ENCODE measurements at places on chromosomes 12 and 14. TPM values are rescaled to one million over a fixed set of nuclear protein-coding genes. Genes with fewer than 3 reads are reported as not detected.

HOXC6 gene
- total RNA-seq, result not detected

LIMA1 gene
- 19.0 TPM for total RNA-seq

NACA gene
- 920 TPM for total RNA-seq

GRCh38 chr12:105220150-105220928 lies 15.6 kb downstream of the APPL2 start:
- H3K36me3 ChIP-seq, result peaks cover 77% of the 10 kb centered on the region
- H3K4me1 ChIP-seq, result no peaks in the 10 kb centered on the region
- H3K27ac ChIP-seq, result no peak overlapping the region
- DNase-seq, result no peak
- no peaks in the 10 kb centered on the region for H3K27me3 ChIP-seq
- no peak overlapping the region for H3K4me3 ChIP-seq

- no peak overlapping the region for H3K27ac ChIP-seq
- H3K36me3 ChIP-seq, result no peaks in the 10 kb centered on the region
- H3K4me1 ChIP-seq, result no peaks in the 10 kb centered on the region
- H3K27me3 ChIP-seq, result peaks cover 25% of the 10 kb centered on the region
- H3K4me3 ChIP-seq, result no peak overlapping the region
- DNase-seq, result no peak
Measured at GRCh38 chr14:95185033-95185766, 27.9 kb upstream of the DICER1 start.

- H3K36me3 ChIP-seq, result no peaks in the 10 kb centered on the region
- no peak overlapping the region for H3K27ac ChIP-seq
- H3K4me1 ChIP-seq, result no peaks in the 10 kb centered on the region
- DNase-seq, result no peak
- H3K27me3 ChIP-seq, result no peaks in the 10 kb centered on the region
Measured at GRCh38 chr14:72565917-72566316, 328.0 kb downstream of the DPF3 start.

DNA sequence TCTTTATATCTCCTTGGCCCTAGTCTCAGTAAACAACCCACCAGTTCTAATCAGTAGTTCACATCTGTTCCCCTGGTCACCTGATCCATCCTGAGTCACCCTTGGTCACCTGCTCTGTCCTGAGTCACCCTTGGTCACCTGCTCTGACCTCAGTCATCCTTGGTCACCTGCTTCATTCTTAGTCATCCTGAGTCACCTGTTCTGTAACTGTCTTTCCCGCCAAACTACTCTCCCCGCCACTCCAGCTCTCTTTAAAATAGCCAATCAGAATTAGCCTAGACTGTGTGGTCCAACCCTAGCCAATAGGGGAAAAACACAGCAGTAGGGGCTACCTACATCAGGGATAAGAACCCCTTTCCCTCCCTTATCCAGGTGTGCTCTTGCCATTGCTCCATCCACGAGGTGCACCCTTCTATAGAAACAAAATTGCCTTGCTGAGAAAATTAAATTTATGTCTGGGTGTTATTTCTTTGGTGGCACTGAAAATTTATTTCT lies 245.4 kb upstream of the DIO3 start:
- H3K4me3 ChIP-seq, result no peak overlapping the region
- H3K4me1 ChIP-seq, result no peaks in the 10 kb centered on the region
- DNase-seq, result no peak
- no peak overlapping the region for H3K27ac ChIP-seq

DNA sequence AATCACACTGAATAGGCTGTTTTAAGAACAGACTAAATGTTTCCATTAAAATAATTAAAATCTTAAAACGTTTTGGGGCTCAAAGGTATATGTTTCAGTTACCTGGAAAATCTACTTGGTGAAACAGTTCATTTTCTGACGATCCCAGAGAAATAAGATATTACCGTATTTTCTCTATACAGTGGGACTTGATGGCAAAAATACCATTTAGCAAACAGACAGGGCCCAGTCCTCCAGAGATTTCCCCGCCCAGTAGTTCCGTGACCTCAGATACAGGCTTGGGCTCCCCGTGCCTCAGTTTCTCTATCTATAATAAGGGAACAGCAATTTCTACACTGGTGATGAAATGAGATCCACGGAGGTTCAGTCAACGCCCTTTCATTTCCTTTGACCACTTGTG lies 304.4 kb downstream of the VRK1 start:
- H3K36me3 ChIP-seq, result no peaks in the 10 kb centered on the region
- DNase-seq, result no peak
- peaks cover 2% of the 10 kb centered on the region for H3K27me3 ChIP-seq
- H3K27ac ChIP-seq, result no peak overlapping the region
- no peak overlapping the region for H3K4me3 ChIP-seq

DNA sequence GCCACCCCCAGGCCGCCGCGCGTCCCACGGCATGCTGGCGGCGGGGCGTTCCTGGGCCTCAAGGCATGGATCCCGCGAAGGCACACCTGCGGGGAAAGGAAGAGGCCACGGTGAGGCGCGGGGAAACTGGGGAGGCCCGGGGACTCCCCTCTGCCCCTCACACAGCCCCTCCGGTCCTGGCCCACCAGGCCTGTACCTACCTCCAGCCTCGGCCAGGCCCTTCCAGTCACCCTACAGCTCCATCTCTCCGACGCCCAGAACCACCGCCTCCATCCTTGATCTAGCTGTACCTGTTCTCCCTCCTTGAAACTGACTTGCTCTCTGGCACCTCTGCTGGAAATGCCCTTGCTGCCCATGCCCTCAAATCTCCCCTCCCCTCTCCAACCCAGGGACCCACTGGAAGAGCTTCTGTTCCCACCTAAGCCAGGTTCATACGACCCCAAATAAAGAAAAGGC lies 1.7 kb downstream of the ANKRD9 start:
- no peak for DNase-seq
- H3K27me3 ChIP-seq, result no peaks in the 10 kb centered on the region
- H3K4me1 ChIP-seq, result peaks cover 15% of the 10 kb centered on the region

- no peaks in the 10 kb centered on the region for H3K36me3 ChIP-seq
- H3K27ac ChIP-seq, result no peak overlapping the region
- no peak for DNase-seq
- H3K27me3 ChIP-seq, result peaks cover 41% of the 10 kb centered on the region
- peaks cover 22% of the 10 kb centered on the region for H3K4me1 ChIP-seq
Measured at GRCh38 chr14:37597538-37597913, 2.1 kb downstream of the TTC6 start.

DNA sequence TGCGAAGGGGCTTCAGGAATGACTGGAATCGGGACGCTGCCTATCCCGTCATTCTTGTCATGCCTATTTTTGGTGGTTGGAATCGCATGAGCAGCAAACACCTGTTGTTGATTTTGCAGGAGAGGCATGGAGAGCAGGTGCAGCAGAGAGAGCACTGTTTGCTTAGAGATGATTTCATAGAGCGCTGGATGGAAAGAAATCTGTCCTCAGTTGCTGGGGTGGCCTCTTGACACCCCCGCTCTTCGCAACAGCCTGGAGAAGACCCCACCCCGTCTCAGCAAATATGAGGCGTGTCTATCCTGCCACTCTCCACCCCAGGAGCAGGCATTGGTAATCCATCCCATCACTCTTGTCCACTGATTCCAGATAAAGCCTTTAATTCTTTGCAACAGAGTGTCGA lies 19.3 kb upstream of the NCOR2 start:
- H3K27ac ChIP-seq, result no peak overlapping the region
- DNase-seq, result no peak
- no peaks in the 10 kb centered on the region for H3K4me1 ChIP-seq
- no peak overlapping the region for H3K4me3 ChIP-seq
- no peaks in the 10 kb centered on the region for H3K27me3 ChIP-seq

DNA sequence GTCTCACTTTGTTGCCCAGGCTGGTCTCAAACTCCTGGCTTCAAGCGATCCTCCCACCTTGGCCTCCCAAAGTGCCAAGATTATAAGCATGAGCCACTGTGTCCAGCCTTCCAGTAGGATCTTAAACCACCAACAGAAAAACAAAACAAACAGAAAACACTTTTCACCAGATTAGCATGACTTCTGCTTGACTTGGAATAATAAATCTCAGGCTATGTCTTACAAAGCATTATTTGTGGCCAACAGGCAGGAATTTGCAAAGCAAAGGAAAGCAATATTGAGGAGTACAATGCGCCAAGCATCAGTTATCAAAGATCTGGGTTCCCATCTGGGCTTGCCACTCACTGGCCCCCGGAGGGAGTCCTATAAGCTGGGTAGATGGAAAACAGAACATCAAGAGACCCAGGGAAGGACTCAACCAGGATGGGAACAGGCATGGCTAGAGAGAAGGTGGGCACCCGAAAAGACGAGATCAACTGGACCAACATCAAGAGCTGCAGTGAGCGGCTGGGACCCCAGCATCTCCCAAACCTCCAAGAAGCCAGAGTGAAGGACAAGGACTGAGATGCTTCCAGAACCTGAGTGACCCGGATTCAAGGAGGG lies 101.2 kb downstream of the TMEM30B start:
- no peaks in the 10 kb centered on the region for H3K36me3 ChIP-seq
- H3K4me1 ChIP-seq, result no peaks in the 10 kb centered on the region
- no peak overlapping the region for H3K27ac ChIP-seq
- H3K27me3 ChIP-seq, result no peaks in the 10 kb centered on the region
- H3K4me3 ChIP-seq, result no peak overlapping the region
- no peak for DNase-seq

GRCh38 chr14:38053666-38054065 lies 154.0 kb upstream of the SSTR1 start:
- no peaks in the 10 kb centered on the region for H3K36me3 ChIP-seq
- H3K27me3 ChIP-seq, result no peaks in the 10 kb centered on the region
- DNase-seq, result no peak
- H3K27ac ChIP-seq, result no peak overlapping the region

DNA sequence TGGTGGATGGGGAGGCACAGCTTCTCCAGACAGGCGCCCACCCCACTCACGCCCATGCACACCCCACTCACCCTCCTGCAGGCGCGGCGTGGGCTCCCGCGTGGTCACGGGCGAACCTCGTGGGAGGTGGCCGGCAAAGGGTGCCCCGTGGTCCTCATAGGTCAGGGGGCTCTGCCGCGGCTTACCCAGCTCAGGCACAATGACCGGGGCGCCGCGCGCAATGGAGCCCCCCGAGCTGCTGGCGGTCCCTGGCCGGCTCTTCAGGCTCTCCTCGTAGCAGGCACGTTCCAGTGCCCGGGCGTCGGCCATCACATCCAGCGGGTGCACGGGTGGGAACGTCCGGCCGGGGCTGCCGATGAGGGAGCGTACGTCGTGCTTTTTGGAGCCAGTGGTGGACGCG lies 49.6 kb downstream of the RFLNA start:
- peaks cover 66% of the 10 kb centered on the region for H3K36me3 ChIP-seq
- H3K4me3 ChIP-seq, result no peak overlapping the region
- H3K27me3 ChIP-seq, result no peaks in the 10 kb centered on the region

GRCh38 chr12:107007411-107007810 lies 20.5 kb upstream of the MTERF2 start:
- DNase-seq, result no peak
- no peak overlapping the region for H3K27ac ChIP-seq
- peaks cover 9% of the 10 kb centered on the region for H3K36me3 ChIP-seq

DNA sequence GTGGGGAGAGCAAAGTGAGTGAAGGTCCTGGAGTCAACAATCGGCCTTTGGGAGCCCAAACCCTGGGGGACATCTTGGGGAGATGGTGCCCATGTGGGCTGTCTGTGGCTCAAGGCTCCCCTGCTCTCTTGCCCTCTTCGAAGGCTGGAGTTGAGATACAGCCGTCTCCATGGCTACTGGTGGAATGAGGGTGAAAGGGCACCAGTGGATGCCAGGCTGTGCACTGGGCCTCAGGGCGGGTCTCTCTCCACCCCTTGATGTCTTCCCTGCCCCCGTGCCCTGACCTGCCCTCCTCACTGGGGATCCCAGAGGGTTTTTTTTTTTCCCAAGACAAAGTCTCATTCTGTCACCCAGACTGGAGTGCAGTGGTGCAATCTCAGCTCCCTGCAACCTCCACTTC lies 2.0 kb upstream of the ANKRD9 start:
- peaks cover 18% of the 10 kb centered on the region for H3K4me1 ChIP-seq
- no peaks in the 10 kb centered on the region for H3K27me3 ChIP-seq
- no peak overlapping the region for H3K27ac ChIP-seq
- no peak for DNase-seq
- no peaks in the 10 kb centered on the region for H3K36me3 ChIP-seq
- no peak overlapping the region for H3K4me3 ChIP-seq

DNA sequence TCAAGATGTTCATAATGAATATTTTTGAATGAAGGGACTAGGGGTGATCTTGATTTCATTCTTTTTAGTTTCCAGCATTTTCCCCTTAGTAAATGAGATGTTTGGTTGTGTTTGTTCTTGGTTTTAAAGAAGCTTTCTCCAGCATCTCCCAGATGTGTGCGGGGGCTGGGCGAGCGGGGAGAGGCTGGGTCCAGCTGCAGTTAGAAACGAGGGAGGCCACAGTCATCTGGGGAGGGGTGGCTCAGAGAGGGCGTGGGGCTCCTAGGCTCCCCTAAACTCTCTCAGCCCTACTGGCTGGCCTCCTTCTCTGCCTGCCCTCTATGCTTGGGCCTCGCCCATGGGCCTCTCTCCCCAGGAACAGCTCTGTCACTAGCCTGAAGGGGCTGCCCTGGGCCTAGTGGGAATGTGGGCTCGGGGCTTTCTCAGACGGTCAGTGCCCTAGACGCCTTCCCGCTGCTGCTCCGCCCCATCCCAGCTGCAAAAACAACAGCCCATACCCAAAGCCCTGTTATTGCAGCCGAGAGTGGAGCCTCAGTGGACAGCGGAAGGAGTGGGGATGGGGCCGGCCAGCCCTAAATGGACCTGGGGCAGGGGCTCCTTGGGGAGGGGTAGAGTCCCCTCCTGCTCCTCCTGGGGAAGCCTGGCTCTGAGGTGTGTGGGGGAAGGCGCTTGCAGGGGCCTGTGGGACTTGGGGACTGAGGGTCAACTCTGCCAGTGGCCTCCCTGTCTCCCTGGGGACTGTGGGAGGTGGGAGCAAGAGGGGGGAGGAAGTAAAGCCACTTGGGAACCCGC lies 18.3 kb upstream of the EIF2B2 start:
- H3K27me3 ChIP-seq, result peaks cover 1% of the 10 kb centered on the region
- DNase-seq, result no peak

- no peak overlapping the region for H3K4me3 ChIP-seq
- DNase-seq, result no peak
- no peak overlapping the region for H3K27ac ChIP-seq
- no peaks in the 10 kb centered on the region for H3K4me1 ChIP-seq
- H3K36me3 ChIP-seq, result no peaks in the 10 kb centered on the region
Measured at GRCh38 chr14:36996133-36996856, 176.1 kb downstream of the SLC25A21 start.

DNA sequence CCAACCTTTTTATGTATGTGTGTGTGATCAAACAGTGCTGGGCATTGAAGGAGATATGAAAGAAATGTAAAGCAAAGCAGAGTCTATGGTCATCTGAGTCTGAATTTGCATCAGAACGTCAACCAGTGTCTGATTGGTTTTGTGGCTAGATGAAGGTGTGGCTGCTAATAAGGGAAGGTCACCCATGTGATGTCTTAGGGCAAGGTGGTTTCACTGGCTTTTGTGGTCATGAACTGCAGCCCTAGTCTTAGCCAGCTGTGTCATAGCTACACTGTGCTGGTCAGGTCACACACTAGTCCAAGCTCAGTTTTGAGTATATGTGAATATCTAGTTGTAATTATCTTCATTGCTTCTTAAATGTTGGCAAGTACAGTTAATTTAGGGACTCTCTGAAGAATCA lies 105.8 kb downstream of the TGFB3 start:
- no peak overlapping the region for H3K27ac ChIP-seq
- no peak overlapping the region for H3K4me3 ChIP-seq
- no peak for DNase-seq
- H3K36me3 ChIP-seq, result no peaks in the 10 kb centered on the region
- H3K27me3 ChIP-seq, result no peaks in the 10 kb centered on the region

- H3K27ac ChIP-seq, result no peak overlapping the region
- H3K36me3 ChIP-seq, result no peaks in the 10 kb centered on the region
- no peak for DNase-seq
- H3K27me3 ChIP-seq, result no peaks in the 10 kb centered on the region
- H3K4me3 ChIP-seq, result no peak overlapping the region
- no peaks in the 10 kb centered on the region for H3K4me1 ChIP-seq
Measured at GRCh38 chr14:48814562-48814961, 771.6 kb downstream of the RPS29 start.
